ENCODE measurements at places on chromosomes 1 and 21. TPM values are rescaled to one million over a fixed set of nuclear protein-coding genes. Genes with fewer than 3 reads are reported as not detected.

TFF3 gene
- polyA plus RNA-seq: 42.3 TPM

TMEM240 gene
- polyA plus RNA-seq: 12.4 TPM

PAPPA2 gene
- 0.03 TPM for polyA plus RNA-seq

CFHR5 gene
- not detected for polyA plus RNA-seq

- H3K27ac ChIP-seq: no peak overlapping the region
- no peak overlapping the region for H3K4me3 ChIP-seq
- no peak for DNase-seq
- no peaks in the 10 kb centered on the region for H3K27me3 ChIP-seq
- no peaks in the 10 kb centered on the region for H3K4me1 ChIP-seq
- no peaks in the 10 kb centered on the region for H3K36me3 ChIP-seq
These were observed 4.4 kb upstream of the ALG6 start for GRCh38 chr1:63363014-63363413.

- H3K4me3 ChIP-seq: no peak overlapping the region
- H3K36me3 ChIP-seq: no peaks in the 10 kb centered on the region
- no peaks in the 10 kb centered on the region for H3K4me1 ChIP-seq
- no peaks in the 10 kb centered on the region for H3K27me3 ChIP-seq
- no peak overlapping the region for H3K27ac ChIP-seq
These were observed 55.1 kb downstream of the KCNC4 start for GRCh38 chr1:110265186-110265585.

DNA sequence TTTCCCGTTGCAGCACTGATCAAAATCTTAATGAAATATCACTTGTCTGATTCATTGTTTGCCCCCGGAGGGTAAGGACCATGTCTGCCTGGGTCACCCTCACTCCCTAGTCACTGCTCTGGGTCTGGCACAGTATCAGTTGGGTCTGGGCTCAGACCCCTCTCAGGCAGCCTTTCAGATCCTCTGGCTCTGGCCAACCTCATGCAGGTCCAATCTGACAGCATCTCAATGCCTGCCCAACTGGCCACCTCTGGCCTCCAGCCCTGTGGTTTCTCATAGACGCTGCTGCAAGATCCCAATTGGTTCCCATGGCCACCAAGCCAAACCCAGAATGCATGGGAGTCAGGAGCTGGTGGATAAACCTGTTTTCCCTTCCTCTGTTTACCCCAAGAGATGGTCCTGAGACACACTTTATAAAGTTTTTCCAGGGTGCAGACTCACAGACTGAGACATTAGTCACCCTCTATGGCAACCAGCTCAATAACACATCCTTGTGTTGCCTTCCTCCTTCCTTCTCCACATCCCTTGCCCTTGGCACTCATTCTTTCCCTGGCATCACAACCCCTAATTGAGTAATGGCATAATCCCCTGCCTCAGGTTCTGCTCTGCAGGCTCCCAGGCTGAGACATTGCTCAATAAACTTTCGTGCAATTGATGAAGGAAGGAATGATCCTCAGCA is 199.2 kb downstream of the GRIK3 start:
- DNase-seq: no peak
- H3K36me3 ChIP-seq: no peaks in the 10 kb centered on the region
- H3K4me3 ChIP-seq: no peak overlapping the region
- H3K4me1 ChIP-seq: no peaks in the 10 kb centered on the region
- H3K27ac ChIP-seq: no peak overlapping the region

DNA sequence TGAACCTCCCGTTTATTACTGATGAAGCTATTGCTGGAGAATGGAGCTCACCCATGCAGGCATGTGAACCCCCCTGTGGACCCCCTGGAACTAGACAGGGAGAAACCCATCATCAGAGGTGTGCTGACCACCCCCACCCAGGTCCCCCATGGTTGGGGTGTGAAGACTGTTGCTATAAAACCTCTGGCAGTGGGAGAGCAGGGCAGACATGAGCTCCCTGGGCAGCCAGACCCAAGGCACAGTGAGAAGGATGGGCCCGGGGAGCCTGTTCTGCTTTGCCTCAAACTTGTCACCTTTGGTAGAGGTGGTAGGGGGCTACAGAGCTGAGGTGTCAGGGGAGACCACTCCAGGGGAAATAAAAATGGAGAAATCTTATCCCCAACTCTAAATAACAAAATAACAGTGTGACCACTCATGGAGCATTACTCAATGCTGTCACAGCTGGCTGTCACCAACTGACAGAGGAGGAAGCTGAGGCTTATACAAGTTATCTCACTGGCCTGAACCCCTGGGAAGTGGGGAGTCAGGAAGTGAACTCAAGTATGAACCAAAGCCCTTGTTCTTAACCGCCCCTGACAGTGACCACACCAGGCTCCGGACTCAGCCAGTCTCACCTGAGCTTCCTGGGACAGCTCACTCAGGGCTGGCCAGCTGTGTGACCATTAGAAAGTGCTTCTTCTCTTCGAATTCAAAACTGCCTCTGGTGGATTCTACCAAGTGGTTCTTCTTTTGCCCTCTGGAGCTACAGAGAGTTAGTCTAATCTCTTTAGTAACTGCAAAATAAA is 698.8 kb downstream of the MATN1 start:
- no peak for DNase-seq
- H3K4me1 ChIP-seq: no peaks in the 10 kb centered on the region

DNA sequence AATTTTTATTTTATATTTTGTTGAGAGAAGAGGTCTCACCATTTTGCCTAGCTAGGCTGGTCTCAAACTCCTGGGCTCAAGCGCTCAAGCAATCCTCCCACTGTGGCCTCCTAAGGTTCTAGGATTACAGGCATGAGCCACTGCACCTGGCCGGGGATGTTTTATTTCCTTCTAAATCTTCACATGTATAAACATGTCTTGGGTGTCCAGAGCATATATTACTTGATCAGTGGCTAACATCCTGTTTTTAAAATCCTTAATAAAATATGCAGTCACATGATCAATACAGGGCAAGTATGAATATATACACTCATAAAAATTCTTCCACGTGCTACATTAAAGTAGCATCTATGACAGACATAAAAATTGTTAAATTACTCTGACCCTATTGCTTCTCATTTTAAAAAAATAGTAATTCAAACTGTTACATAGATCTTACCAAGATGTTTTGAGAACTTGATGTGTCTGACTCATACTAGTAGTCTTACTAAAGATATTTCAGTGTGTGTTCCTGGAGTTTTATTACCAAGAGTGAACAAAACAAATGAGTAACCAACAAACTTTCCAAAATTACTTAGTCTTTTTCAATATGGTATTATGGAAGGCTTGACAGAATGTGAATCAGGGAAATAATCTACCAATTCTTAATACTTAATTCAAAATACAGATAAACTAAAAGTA is 222.5 kb downstream of the SLC45A1 start:
- no peaks in the 10 kb centered on the region for H3K36me3 ChIP-seq
- no peak overlapping the region for H3K27ac ChIP-seq
- H3K27me3 ChIP-seq: no peaks in the 10 kb centered on the region
- H3K4me1 ChIP-seq: no peaks in the 10 kb centered on the region
- no peak for DNase-seq

GRCh38 chr1:168410464-168410863 is 129.8 kb downstream of the TBX19 start:
- no peaks in the 10 kb centered on the region for H3K36me3 ChIP-seq
- no peak for DNase-seq
- H3K4me1 ChIP-seq: no peaks in the 10 kb centered on the region
- H3K4me3 ChIP-seq: no peak overlapping the region
- H3K27me3 ChIP-seq: no peaks in the 10 kb centered on the region

DNA sequence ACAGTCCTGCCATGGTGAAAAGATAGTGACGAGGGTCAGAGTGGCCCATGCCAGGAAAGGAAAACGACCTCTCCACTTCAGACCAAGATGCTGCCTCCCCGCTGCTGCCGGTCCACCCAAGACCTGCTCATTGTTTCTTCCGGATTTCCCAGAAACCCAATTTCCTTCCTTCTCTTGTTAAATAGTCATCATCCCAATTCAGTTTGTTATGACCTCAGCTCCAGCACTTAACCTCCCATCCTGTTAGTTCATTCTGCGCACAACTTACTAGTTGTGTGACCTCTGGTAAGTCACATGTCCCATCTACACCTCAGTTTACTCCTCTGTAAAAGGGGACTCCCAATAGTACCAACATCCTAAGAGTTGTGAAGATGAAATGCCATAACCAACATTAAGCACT is 29.9 kb upstream of the PPP1R15B start:
- no peaks in the 10 kb centered on the region for H3K27me3 ChIP-seq
- H3K36me3 ChIP-seq: peaks cover 43% of the 10 kb centered on the region
- no peaks in the 10 kb centered on the region for H3K4me1 ChIP-seq
- no peak for DNase-seq
- peak overlapping the region; percentile 75 for H3K27ac ChIP-seq

- no peaks in the 10 kb centered on the region for H3K27me3 ChIP-seq
- no peak for DNase-seq
- no peak overlapping the region for H3K27ac ChIP-seq
- H3K4me3 ChIP-seq: no peak overlapping the region
- no peaks in the 10 kb centered on the region for H3K36me3 ChIP-seq
These were observed 85.9 kb upstream of the JUN start for GRCh38 chr1:58869638-58870297.

GRCh38 chr1:20212685-20213331 is 26.5 kb upstream of the PLA2G2C start:
- no peak overlapping the region for H3K27ac ChIP-seq
- no peak overlapping the region for H3K4me3 ChIP-seq
- peak; percentile 74 for DNase-seq

- H3K27me3 ChIP-seq: no peaks in the 10 kb centered on the region
- H3K36me3 ChIP-seq: no peaks in the 10 kb centered on the region
- no peak overlapping the region for H3K27ac ChIP-seq
- no peak for DNase-seq
These were observed 44.4 kb upstream of the KIF26B start for GRCh38 chr1:245110406-245110805.

DNA sequence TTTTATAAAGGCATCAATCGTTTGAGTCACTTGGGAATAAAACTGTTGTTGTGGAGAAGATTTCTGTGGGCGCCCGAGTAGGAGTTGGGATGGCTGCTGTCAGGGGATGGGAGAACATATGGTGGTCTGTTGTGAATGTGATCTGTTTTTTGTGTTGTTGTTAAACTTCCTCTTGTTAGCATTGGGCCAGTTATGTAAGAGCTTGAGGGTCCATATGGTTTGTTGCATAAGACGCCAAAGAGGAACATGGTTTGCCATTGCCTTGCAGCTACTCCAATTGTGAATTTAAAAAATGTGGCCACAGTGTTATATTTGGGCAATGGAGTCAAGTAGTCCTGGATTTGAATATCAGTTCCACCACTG is 136.1 kb upstream of the JUN start:
- H3K36me3 ChIP-seq: no peaks in the 10 kb centered on the region
- no peak overlapping the region for H3K4me3 ChIP-seq
- H3K4me1 ChIP-seq: peaks cover 6% of the 10 kb centered on the region
- no peaks in the 10 kb centered on the region for H3K27me3 ChIP-seq

- no peak overlapping the region for H3K4me3 ChIP-seq
- no peaks in the 10 kb centered on the region for H3K27me3 ChIP-seq
- no peaks in the 10 kb centered on the region for H3K4me1 ChIP-seq
- H3K36me3 ChIP-seq: no peaks in the 10 kb centered on the region
- no peak overlapping the region for H3K27ac ChIP-seq
- DNase-seq: no peak
These were observed 64.2 kb downstream of the ZNF684 start for GRCh38 chr1:40595623-40596022.

- peaks cover 6% of the 10 kb centered on the region for H3K4me1 ChIP-seq
- no peaks in the 10 kb centered on the region for H3K27me3 ChIP-seq
- no peaks in the 10 kb centered on the region for H3K36me3 ChIP-seq
- DNase-seq: peak; percentile 72
These were observed 59.8 kb downstream of the FAAP20 start for GRCh38 chr1:2134621-2135307.

- H3K36me3 ChIP-seq: no peaks in the 10 kb centered on the region
- H3K27me3 ChIP-seq: no peaks in the 10 kb centered on the region
- no peak overlapping the region for H3K4me3 ChIP-seq
- DNase-seq: no peak
- peak overlapping the region; percentile 13 for H3K27ac ChIP-seq
These were observed 6.6 kb upstream of the DOP1B start for GRCh38 chr21:36149788-36150711.

Data from adrenal gland (tissue), 19 donors.